Omental fat pad (tissue), 4 donors: ENCODE measurements at places on chromosomes 1 and 21. TPM values are rescaled to one million over a fixed set of nuclear protein-coding genes. Genes with fewer than 3 reads are reported as not detected.

- no peak for DNase-seq
Measured at GRCh38 chr1:174923820-174924219, 75.9 kb upstream of the CACYBP start.

DNA sequence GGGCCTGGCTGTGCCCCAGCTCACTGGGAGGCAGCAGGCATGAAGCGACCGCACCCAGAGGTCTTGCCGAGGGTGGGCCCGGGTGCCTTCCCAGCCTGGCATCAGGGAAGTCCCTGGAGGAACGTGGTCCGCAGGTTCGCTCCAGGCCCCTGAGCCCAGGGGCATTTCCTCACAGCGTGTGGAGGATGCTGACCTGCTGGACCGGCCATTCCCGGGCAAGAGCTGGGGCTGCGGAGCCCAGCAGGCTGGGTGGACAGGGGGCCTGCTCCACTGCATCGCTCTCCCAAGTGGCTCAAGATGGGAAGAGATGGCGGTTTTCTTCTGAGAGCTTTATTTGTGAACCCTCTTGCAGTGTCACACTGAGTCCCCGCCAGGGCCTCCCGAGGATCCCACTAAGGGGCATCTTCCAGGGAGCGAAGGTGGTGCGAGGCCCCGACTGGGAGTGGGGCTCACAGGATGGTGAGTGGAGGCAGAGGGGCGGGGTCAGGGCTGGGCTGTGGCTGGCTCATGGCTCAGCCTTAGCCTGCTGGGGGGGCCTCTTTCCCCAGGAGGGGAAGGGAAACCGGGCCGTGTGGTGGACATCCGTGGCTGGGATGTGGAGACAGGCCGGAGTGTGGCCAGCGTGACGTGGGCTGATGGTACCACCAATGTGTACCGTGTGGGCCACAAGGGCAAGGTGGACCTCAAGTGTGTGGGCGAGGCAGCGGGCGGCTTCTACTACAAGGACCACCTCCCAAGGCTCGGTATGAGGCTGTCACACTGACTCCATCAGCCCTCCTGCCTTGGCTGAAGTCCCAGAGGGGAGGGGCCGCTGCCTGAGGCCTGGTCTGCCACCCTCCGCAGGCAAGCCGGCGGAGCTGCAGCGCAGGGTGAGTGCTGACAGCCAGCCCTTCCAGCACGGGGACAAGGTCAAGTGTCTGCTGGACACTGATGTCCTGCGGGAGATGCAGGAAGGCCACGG, 7.2 kb upstream of the MMP23B start:
- no peak for DNase-seq

NR1I3 gene
- total RNA-seq, result not detected

DNA sequence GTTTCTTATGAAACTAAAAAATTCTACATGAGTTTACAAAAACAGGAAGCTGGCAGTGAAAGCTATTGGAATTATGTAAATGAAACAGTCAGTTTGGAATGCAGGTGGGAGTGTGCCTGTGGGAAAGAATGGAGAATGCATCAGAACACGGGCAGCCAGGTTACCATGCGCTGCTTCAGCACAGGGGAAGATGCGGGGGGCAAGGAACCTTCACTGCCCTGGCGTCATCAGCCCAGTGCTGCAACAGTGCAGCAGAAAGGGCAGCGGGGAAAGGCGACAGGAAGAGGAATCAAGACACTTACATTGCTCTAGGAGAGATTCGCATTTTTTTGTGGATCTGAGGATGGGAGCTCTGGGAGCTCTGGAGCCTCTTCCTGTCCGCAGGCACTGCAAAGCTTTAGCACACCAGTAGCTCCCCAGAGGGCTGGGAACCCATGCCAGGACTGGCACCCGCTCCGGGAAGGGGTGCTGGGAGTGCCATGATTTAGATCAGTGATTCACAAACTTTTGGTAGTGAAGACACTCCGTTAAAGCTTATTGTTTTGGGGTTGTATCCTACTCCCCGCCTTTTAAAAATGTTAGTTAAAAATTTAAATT, 64.1 kb upstream of the WDR26 start:
- DNase-seq, result no peak

- no peak for DNase-seq
Measured at GRCh38 chr1:206685334-206685768, 646 bp downstream of the MAPKAPK2 start.

KCNJ6 gene
- not detected for total RNA-seq

DNA sequence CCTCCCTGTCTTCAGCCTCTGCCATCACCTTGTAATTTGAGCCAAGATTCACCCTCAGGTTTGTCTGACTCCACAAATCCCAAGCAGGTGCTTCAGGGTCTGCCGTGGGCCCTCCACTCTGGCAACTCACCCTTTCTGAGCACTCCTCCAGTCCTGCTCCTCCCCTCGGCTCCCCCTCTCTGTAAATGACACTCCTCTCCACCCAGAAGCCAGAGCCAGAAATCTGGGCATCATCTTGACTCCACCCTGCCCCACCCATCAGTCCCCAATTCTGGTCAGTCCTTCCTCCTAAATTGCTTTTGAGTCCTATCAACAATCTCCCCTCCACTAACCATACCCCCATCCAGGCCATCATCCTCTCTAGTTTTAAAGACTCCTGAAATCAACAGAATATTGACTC, 40.5 kb downstream of the RCSD1 start:
- DNase-seq, result no peak

ALX3 gene
- total RNA-seq, result not detected

DISP3 gene
- total RNA-seq, result not detected

ELF3 gene
- total RNA-seq, result 0.47 TPM

GRCh38 chr21:45440736-45441350, 35.9 kb downstream of the COL18A1 start:
- no peak for DNase-seq

FCN3 gene
- total RNA-seq, result 451 TPM

TMEM82 gene
- not detected for total RNA-seq

KCNC4 gene
- total RNA-seq, result 6.8 TPM

GRCh38 chr1:244614113-244614836, 38.7 kb upstream of the DESI2 start:
- DNase-seq, result no peak

TAS1R1 gene
- not detected for total RNA-seq

DNA sequence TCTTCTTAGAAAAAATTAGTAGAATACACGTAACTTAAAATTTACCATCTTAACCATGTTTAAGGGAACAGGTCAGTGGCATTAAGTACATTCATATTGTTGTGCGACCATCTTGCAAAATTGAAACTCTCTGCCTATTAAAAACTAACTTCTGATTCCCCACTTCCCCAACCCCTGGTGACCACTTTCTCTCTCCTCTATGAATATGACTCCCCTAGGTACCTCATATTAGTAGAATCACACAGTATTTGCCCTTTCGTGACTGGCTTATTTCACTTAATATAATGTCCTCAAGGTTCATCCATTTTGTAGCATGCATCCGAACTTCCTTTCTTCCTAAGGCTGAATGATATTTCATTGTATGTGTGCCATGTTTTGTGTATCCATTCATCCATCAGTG, 15.1 kb upstream of the TARBP1 start:
- no peak for DNase-seq

GRCh38 chr1:63155437-63155836, 166.9 kb upstream of the FOXD3 start:
- no peak for DNase-seq

GNAT2 gene
- not detected for total RNA-seq

DNA sequence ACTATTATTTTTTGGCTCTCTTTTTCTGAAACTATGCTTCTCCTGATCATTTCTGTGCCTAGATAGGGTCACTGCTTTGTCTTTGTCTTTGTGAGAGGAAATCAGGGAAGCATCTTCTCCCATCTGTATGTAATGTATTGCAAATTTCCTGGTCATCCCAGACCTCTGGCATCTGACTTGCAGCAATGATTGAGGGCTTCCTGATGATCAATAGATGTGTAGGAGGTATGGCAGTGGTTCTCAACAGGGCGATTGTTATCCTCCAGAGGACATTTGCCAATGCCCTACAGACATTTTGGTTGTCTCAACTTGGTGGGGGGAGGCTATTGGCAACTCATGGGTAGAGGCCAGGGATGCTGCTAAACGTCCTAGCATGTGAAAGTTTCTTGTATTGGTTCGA, 64.7 kb downstream of the RGL1 start:
- DNase-seq, result no peak

GPR3 gene
- total RNA-seq, result 0.19 TPM

GRCh38 chr1:225691377-225691776, 38.5 kb upstream of the ENAH start:
- DNase-seq, result no peak

- no peak for DNase-seq
Measured at GRCh38 chr21:31352836-31353235, 8.8 kb upstream of the TIAM1 start.

- DNase-seq, result no peak
Measured at GRCh38 chr1:6904476-6905170, 119.4 kb downstream of the CAMTA1 start.

GRCh38 chr1:114126261-114127095, 27.2 kb downstream of the SYT6 start:
- DNase-seq, result no peak

GRCh38 chr1:5901150-5901549, 91.1 kb downstream of the NPHP4 start:
- no peak for DNase-seq

CHIA gene
- total RNA-seq, result not detected

DNA sequence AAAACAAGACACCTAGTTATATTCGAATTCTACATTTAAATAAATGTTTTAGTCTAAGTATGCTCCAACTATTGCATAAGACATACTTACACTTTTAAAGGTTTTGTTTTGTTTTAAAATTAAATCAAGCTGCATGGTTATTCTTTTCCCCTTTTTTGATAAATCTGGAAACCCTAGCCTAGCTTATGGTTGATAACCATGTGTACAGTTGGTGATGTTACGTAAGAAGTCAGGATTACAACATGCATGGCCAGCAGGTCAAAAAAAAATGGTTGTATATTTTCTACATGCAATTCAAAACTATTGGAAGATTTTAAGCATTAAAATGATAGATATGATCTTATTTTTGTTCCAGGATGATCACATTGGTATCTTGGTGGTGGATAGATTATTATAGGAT, 1600.6 kb downstream of the PLA2G4A start:
- DNase-seq, result no peak

DNA sequence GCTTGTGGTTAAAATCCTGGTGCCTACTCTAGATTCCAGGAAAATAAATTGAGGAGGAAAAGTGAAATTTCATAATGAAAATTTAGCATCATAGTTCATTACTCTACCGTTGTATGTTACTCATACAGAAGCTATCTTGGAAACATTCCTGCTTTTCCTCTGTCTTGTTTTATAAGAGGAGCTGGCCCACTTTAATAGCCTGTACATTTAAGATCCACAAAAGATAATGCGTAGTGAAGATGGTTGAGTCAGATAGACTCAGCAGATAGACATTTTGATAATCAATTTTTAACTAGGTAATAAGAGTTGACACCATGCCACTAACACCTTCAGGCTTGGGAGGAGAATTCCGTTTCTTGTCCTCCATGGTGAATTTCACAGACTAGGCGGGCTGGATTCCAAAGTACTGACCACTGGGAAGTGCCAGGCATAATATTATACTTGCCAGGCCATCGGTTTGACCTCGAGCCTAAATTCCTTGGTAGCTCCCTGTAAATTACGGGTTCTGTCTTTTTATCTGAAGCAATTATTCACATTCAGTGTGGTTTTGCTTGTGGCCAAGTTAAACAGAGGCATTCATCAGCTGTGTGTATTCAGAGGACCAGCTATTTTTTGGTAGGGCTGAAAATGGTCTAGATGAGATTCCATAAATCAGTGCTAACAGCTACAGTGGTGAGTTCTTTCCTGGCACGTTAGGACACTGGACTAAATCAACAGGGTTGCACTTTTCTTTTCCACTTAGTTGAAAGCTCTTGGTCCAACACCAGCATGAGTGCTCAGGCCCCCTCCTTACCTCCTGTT, 111.9 kb upstream of the KAZN start:
- DNase-seq, result no peak

GRCh38 chr1:14794136-14794768, 195.8 kb downstream of the KAZN start:
- no peak for DNase-seq

GRCh38 chr1:27596986-27597385, 7.0 kb downstream of the AHDC1 start:
- DNase-seq, result no peak

GRCh38 chr21:34878501-34878900, 170.6 kb downstream of the RUNX1 start:
- DNase-seq, result no peak

FCAMR gene
- total RNA-seq, result not detected

PFKFB2 gene
- 7.0 TPM for total RNA-seq
